ENCODE measurements at places on chromosomes 7 and 10.

DNA sequence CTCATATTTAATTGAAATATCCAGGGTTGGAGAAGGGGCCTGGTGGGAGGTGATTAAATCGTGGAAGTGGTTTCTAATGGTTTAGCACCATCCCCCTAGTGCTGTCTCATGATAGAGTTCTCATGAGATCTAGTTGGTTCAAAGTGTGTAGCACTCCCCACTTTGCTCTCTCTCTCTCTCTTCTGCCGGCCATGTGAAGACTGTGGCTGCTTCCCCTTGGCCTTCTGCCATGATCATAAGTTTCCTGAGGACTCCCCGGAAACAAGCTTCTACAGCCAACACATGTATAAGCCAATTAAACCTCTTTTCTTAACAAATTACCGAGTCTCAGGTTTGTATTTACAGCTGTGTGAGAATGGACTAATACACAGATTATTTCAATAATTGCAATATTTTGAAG is 305.8 kb upstream of the KCND2 start:
- H3K4me3 ChIP-seq: no peak overlapping the region
- no peak for DNase-seq
- peaks cover 27% of the 10 kb centered on the region for H3K4me1 ChIP-seq
- no peaks in the 10 kb centered on the region for H3K27me3 ChIP-seq
- no peaks in the 10 kb centered on the region for H3K36me3 ChIP-seq
- H3K27ac ChIP-seq: no peak overlapping the region

DNA sequence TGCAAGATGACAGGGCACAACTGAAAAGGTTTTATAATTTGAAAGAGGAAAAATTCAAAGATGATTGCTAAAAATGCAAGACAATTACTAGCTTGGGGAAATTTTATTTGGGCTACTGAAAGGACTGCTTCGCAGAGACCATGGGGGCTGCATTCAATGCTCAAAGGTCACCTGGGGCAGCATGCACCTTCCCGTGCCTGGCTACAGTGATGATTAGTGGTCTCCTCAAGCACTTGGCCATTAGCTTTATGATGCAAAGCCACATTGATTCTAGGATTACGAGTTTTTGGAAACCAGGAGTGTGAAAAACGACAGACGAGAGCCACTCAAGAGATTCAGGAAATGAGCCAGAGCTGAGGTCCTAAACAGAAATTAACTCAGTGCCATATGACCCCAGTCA is 764.6 kb downstream of the PHTF2 start:
- H3K4me3 ChIP-seq: no peak overlapping the region
- no peaks in the 10 kb centered on the region for H3K4me1 ChIP-seq
- H3K27ac ChIP-seq: no peak overlapping the region
- no peaks in the 10 kb centered on the region for H3K27me3 ChIP-seq
- H3K36me3 ChIP-seq: no peaks in the 10 kb centered on the region
- no peak for DNase-seq

DNA sequence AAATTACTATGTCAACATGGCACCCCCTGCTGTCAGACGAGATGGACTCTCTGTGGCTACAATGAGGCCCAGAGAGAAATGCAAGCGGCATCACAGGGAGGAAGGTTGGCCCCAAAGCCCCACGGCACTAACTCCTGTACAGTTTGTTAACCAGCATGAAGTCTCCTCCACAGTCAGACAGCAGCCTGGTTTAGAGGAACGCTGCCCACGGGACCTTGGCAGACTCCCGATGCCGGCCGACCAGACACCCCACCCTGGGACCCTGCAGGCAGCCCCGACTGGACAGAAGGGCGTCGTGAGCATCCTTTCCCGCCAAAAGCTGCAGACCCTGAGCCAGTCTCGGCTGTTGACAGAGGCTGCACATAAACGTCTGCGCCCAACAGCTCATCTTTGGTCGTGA is 158.8 kb downstream of the DIP2C start:
- no peak for DNase-seq
- no peaks in the 10 kb centered on the region for H3K36me3 ChIP-seq
- peaks cover 9% of the 10 kb centered on the region for H3K4me1 ChIP-seq
- no peaks in the 10 kb centered on the region for H3K27me3 ChIP-seq
- H3K4me3 ChIP-seq: no peak overlapping the region

DNA sequence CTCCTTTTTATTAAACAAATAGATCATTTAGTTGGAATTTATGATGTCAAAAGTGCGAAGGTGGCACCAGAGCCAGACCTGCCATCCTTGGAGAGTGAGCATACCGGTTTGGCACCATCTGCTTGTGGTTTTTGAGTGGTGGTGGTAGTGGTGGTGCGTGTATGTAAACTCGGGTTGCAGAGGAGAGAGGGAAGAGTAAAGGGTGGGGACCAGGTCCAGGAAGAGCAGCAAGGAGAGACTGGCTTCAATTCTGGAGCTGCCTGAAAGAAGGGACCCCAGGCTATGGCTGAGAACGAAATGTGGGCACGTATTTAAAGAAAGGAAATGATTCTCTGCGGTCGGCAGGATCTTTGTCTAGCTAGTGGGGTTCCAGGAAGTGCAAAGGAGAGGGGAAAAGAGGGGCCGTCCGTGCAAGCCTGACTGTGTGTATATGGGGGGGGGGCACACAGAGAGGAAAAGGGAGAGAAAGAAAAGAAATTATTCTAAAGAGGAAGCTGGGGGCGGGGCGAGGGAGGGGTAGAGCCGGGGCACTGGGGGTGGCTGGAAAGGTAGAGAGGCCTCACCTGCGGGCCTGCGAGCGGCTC is 448 bp upstream of the GOLGA7B start:
- no peak for DNase-seq
- peaks cover 56% of the 10 kb centered on the region for H3K27me3 ChIP-seq
- H3K36me3 ChIP-seq: no peaks in the 10 kb centered on the region
- H3K4me1 ChIP-seq: peaks cover 4% of the 10 kb centered on the region
- H3K27ac ChIP-seq: no peak overlapping the region

DNA sequence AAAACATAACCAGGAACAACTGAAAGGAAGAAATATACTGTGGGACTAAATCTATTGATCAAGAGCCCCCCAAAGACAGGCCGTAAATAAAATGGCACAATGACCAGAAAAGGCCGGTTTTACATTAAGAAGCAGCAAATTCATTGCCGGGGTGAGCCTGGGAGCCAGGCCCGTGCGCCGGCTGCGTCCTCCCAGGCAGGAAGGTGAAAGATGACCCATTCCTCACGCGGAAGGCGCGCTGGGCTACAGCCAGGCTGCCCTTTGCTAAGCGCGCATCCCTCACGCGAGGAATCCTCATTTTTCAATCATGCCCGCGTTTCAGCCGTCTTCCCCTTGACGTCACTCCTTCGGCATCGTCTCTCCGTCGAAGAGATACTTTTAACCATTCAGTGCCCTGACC is 47.6 kb upstream of the MGMT start:
- H3K27me3 ChIP-seq: peaks cover 5% of the 10 kb centered on the region
- no peak overlapping the region for H3K4me3 ChIP-seq
- H3K27ac ChIP-seq: no peak overlapping the region
- DNase-seq: peak; percentile 19

DNA sequence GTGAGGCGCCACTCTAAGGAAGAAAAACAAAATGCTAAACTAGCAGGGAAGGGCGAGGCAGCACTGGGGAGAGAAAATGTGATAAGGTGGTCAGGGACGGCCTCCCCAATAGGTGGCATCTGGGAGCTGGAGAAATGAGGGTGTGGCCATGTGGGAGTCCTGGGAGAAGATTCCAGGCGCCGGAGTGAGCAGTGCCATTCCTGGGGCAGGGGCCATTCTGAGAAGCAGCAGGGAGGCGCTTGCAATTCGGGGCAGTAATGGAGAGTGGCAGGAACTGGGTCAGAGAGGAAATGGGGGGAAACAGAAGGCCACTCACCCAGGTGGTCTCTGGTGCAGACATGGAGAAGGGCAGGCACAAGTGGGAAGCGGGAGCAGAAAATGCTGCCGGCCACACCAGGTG is 61.8 kb upstream of the LRRC18 start:
- DNase-seq: no peak
- H3K27ac ChIP-seq: no peak overlapping the region
- peaks cover 17% of the 10 kb centered on the region for H3K27me3 ChIP-seq
- no peaks in the 10 kb centered on the region for H3K36me3 ChIP-seq
- H3K4me1 ChIP-seq: peaks cover 9% of the 10 kb centered on the region
- no peak overlapping the region for H3K4me3 ChIP-seq

DNA sequence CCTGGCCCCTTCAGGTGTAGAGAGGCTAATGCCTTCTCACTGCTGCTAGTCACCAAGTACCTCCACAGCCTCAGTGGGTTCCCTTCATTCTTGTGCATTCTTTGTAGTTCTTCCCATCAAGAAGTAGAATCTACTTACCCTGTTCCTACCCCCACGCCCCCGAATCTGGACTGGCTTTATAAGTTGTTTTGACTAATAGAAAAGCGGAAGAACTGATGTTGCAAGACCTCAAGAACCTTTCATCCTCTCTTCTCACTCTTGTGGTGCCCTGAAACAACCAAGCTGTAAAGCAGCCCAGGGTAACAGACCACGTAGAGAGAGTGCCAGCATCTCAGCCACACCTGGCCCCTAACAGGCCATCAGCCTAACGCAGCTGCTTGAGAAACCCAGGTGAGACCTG is 23.2 kb upstream of the LAMB1 start:
- H3K27ac ChIP-seq: no peak overlapping the region
- DNase-seq: no peak
- peaks cover 48% of the 10 kb centered on the region for H3K4me1 ChIP-seq
- no peak overlapping the region for H3K4me3 ChIP-seq
- no peaks in the 10 kb centered on the region for H3K36me3 ChIP-seq

- H3K27ac ChIP-seq: no peak overlapping the region
- H3K36me3 ChIP-seq: no peaks in the 10 kb centered on the region
- H3K4me3 ChIP-seq: no peak overlapping the region
- DNase-seq: no peak
- H3K4me1 ChIP-seq: no peaks in the 10 kb centered on the region
Observed at GRCh38 chr10:19316204-19316870, 267.7 kb downstream of the MALRD1 start.

GRCh38 chr10:70335246-70335613 is 47.2 kb downstream of the LRRC20 start:
- peaks cover 9% of the 10 kb centered on the region for H3K36me3 ChIP-seq
- H3K4me1 ChIP-seq: peaks cover 13% of the 10 kb centered on the region
- no peaks in the 10 kb centered on the region for H3K27me3 ChIP-seq
- H3K4me3 ChIP-seq: no peak overlapping the region

DNA sequence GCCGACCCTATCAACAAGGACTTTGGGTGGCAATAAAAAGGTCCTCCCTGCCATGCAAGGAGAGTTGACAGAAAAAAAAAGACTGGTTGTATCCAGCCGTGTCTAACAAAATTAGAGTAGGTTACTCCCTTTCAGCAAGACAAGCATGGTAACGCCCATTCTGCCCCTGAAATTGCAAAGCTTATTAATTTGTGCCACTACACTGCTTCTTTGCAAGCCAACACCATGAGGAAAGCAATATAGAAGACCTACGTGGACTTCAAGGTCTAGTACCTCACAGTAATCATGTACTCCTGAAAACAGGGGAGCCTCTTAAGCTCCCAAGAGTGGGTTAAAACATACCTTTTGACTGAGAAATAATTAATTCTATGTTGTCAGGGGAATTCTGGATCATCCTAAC is 90.3 kb downstream of the FRMPD2 start:
- no peak for DNase-seq
- H3K27me3 ChIP-seq: peaks cover 30% of the 10 kb centered on the region
- no peaks in the 10 kb centered on the region for H3K4me1 ChIP-seq

- DNase-seq: no peak
- no peaks in the 10 kb centered on the region for H3K27me3 ChIP-seq
- H3K36me3 ChIP-seq: peaks cover 34% of the 10 kb centered on the region
- no peak overlapping the region for H3K4me3 ChIP-seq
- no peak overlapping the region for H3K27ac ChIP-seq
- H3K4me1 ChIP-seq: peaks cover 16% of the 10 kb centered on the region
Observed at GRCh38 chr7:44117801-44118429, 5.4 kb downstream of the POLD2 start.

GRCh38 chr7:95611224-95611623 is 14.9 kb upstream of the PDK4 start:
- no peak for DNase-seq
- H3K27ac ChIP-seq: no peak overlapping the region
- no peak overlapping the region for H3K4me3 ChIP-seq
- H3K4me1 ChIP-seq: peaks cover 19% of the 10 kb centered on the region

GRCh38 chr10:15494850-15495506 is 123.9 kb upstream of the FAM171A1 start:
- H3K27me3 ChIP-seq: no peaks in the 10 kb centered on the region
- DNase-seq: no peak
- peaks cover 16% of the 10 kb centered on the region for H3K4me1 ChIP-seq
- H3K4me3 ChIP-seq: no peak overlapping the region

DNA sequence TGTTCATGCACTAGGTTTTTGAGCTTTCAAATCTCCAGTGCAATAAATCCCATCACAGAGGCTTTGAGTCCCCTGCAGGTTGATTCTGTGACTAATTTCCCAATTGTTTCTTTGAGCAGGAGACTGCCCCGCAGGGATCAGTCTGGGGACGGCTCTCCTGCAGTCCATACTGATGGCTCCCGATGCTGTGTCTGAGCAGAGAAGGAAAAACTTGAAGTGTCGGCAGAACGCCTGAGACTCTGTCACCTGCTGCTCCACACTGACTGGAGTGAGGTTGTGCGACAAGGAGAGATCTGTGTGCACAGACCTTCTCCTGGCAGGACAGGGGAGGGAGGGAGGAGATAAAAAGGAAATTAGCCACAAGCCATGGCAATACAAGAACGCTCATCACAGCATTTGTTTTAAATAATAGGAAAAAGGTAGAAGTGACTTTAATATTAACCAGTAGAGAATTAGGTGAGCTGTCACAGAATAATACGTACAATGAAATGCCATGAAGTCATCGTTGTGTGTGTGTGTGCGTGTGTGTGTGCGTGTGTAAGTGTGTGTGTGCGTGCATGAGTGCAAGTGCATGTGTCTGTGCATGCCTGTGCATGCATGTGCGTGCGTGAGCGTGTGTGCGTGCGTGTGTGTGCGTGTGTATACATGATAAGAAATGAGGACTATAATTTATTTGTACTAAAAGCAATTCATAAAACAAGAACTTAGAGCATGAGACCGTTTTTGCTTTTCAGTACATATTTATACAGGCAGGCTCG is 38.2 kb downstream of the HTR5A start:
- peaks cover 33% of the 10 kb centered on the region for H3K27me3 ChIP-seq
- peaks cover 12% of the 10 kb centered on the region for H3K4me1 ChIP-seq
- no peaks in the 10 kb centered on the region for H3K36me3 ChIP-seq
- H3K27ac ChIP-seq: no peak overlapping the region
- DNase-seq: no peak

- H3K27me3 ChIP-seq: no peaks in the 10 kb centered on the region
- no peak for DNase-seq
- peaks cover 57% of the 10 kb centered on the region for H3K4me1 ChIP-seq
- no peak overlapping the region for H3K4me3 ChIP-seq
- H3K27ac ChIP-seq: peak overlapping the region; percentile 94
Observed at GRCh38 chr10:29132551-29133111, 156.2 kb upstream of the LYZL1 start.

- H3K27ac ChIP-seq: peak overlapping the region; percentile 11
- DNase-seq: no peak
- peaks cover 3% of the 10 kb centered on the region for H3K36me3 ChIP-seq
- peaks cover 23% of the 10 kb centered on the region for H3K4me1 ChIP-seq
Observed at GRCh38 chr7:101466871-101467270, 104.2 kb downstream of the COL26A1 start.

GRCh38 chr10:106107706-106108105 is 1056.8 kb downstream of the SORCS1 start:
- H3K4me1 ChIP-seq: peaks cover 12% of the 10 kb centered on the region
- H3K36me3 ChIP-seq: no peaks in the 10 kb centered on the region
- H3K27ac ChIP-seq: no peak overlapping the region
- no peak for DNase-seq

- H3K27ac ChIP-seq: peak within 1 kb of the TSS; percentile 16
- H3K4me1 ChIP-seq: peaks cover 4% of the 10 kb centered on the region
- no peak for DNase-seq
- H3K27me3 ChIP-seq: no peaks in the 10 kb centered on the region
Observed at GRCh38 chr7:3043544-3044371, at the start of gene CARD11. Gene CARD11, minus strand, starts transcription at chr7:3043867. Its CDS starts 85,361 bp downstream, at chr7:2958506.

GRCh38 chr7:151539088-151539671 is 19.5 kb upstream of the RHEB start:
- peaks cover 24% of the 10 kb centered on the region for H3K4me1 ChIP-seq
- peak overlapping the region; percentile 57 for H3K27ac ChIP-seq
- H3K36me3 ChIP-seq: no peaks in the 10 kb centered on the region

Measured in mesothelial cell of epicardium (in vitro differentiated cells).